ENCODE measurements at places on chromosomes 7 and 10.

GRCh38 chr7:7803715-7804178 lies 85.3 kb upstream of the RPA3 start:
- DNase-seq, result no peak

DNA sequence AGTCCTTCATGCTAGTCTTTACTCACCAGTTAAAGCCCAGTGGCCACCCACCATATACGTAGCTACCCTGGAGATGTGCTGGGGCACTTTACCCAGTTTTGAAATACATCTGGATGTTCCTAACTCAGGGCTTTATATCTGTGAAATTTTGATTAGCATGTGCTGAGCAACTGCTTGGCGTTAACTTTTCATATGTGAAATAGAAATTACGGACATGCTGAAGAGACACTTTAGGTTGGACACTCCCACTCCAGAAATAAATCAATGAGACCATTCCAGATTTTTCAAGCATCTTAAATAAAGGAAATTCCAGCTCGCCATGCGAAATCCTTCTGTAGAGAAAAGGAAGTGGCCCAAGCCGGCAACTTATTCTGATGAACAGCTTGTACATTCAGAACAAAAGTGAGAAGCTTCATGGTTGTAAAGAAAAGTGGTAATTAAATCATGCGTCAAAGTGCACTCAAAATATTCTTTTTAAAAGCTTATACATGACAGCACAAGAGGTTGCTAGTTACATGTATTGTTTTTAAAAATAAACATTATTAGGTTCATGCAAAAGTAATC lies 153.5 kb upstream of the ITGB1 start:
- DNase-seq, result no peak

- no peak for DNase-seq
Measured at GRCh38 chr7:114466917-114467316, 52.3 kb downstream of the FOXP2 start.

GRCh38 chr10:6823770-6824169 lies 243.7 kb upstream of the PRKCQ start:
- DNase-seq, result no peak

DNA sequence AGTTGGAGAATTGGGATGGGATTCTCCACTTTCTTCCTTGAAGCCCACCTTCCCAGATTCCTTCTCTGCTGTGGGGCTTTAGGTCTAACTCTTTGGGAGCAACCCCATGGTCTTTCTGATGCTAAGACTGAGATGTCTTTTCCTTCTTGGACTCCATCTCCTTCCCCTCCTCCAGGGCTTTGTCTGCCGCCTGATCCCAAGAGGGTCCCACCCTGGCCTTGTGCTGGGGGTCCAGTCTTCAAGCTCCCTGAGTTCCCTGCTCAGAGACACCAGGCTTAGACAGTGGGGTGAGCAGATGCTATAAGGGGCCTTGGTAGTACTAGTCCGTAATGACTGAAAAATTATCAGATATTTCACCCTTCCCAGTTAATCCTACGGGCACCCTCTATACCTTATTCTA lies 150.5 kb downstream of the PTPN20 start:
- no peak for DNase-seq

- DNase-seq, result no peak
Measured at GRCh38 chr7:28104041-28104541, 76.5 kb downstream of the JAZF1 start.

DNA sequence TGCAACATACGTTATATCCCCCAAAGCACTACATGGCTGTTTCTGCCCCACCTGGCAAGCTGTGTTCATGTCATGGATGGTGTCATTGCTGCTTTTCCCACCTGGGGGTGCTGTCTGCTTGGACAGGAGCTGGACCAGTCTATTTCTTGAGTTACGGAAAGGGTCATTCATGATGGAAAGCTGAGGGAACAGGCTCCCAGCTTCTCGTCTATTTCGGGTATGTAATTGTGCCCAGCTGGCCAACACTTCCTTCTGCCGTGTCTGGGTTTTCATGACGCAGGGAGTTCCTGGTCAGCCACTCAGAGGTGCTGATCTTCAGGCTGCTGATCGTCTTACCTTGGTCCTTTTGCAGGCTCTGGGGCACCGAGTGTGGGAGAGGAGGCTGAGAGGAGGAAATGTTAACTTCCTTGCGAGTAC lies 8.6 kb downstream of the BTBD16 start:
- no peak for DNase-seq

DNA sequence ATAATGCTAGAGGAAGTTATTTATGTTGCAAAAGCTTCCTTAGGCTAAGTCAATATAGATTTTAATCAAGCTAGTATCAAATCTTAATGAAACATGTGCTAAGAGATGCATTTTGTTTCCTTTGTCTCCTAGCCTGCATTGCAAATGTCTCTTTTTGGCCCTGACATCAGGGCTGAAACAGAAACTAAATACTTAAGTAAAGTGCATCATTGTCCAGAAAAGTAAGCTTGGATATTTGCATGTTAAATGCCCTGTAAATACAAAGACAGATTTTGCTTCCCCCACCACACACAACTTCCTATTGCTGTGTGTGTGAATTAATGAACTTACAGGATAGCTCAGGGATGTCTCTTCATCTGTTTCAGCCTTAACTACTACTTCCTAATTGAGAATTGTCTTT lies 10.0 kb upstream of the STAMBPL1 start:
- DNase-seq, result no peak

GRCh38 chr10:15813415-15813814 lies 46.9 kb downstream of the MINDY3 start:
- no peak for DNase-seq

DNA sequence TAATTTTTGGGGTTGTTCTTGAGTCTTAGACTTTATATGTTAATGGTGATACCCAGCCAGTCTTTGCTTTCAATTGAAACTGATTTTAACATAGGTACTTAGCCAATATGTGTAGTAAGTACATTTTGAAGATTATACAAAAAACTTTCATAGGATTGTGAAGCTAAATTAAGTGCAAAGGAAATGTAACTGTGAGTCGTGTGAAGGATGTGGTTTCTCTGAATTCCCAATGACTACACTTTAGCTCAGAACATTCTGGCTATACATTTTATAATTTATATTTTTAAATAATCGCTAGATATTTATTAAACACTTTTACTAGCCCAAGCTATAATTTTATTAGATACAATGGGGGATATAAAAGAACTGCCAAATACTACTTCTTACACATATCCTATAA lies 359.3 kb downstream of the PCLO start:
- DNase-seq, result no peak

DNA sequence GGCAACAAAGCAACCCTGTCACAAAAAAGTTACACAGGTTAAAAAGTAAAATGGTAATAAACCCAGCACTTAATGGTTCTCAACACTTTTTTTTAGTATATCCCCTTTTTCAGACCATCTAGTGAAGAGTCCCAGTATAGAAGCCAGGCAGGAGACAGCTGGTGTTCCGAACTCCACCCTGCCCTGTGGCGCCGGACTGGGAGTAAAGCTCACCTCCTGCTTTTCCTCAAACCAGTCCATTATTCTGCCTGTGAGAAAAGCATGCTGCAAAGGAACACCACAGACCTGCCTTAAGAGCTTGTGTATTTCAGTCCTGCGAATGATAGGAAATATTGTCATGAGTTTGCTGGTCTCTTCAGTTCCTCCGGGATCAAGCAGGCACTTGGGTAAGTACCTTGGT lies 81.0 kb downstream of the EZH2 start:
- no peak for DNase-seq

GRCh38 chr10:123140164-123140982 lies 4.6 kb downstream of the HMX3 start:
- no peak for DNase-seq

- DNase-seq, result no peak
Measured at GRCh38 chr7:150654692-150655091, 22.5 kb upstream of the GIMAP6 start.

GRCh38 chr10:32259551-32259950 lies 87.4 kb downstream of the EPC1 start:
- DNase-seq, result no peak

- DNase-seq, result no peak
Measured at GRCh38 chr7:891291-891690, 14.9 kb downstream of the GET4 start.

GRCh38 chr7:138607216-138608126 lies 93.7 kb downstream of the SVOPL start:
- DNase-seq, result no peak

DNA sequence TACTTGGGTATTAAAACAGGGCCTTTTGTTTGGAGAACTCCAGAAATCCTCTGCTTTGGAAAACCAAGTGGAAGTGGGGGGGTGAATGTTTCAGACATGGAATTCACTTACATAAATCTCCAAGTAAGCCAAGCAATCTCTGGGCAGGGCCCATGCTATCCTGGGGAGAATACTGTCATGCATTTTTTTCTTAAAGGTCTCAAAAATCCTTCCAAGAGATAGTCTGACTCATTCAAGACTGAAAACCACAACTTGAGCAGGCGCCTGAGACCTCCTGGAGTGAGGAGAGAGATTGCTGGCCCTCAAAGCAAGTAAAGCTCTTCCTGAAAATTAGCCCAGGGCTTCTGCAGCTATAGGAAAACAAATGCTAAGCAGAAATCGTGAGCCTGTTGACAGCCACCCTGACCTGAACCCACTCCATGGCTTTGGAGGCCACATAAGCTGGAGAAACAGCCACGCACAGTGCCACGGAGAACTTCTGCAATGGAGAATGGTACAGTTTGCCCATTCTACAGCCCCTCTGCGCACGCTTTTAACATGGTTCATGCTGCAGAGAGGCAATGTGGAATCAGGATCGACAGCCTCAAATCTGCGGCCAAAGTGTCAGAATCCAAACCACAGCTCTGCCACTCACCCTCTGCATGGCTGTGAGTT lies 203.1 kb upstream of the AUTS2 start:
- DNase-seq, result no peak

DNA sequence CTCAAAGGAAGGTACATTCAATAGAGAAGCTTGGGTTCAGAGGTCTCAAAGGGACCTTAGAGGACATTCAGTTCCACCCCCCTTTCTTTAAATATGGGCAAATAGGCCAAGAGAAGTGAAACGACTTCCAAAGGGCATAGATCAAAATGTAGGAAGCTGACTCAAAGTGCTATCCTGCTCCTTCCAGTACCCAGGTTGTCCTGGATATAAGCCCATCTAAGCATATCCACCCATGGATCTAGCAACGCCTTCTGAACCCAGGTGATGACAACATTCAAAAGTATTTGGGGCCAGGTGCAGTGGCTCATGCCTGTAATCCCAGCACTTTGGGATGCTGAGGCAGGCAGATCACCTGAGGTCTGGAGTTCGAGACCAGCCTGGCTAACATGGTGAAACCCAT lies 5.3 kb downstream of the ATXN7L1 start:
- no peak for DNase-seq

DNA sequence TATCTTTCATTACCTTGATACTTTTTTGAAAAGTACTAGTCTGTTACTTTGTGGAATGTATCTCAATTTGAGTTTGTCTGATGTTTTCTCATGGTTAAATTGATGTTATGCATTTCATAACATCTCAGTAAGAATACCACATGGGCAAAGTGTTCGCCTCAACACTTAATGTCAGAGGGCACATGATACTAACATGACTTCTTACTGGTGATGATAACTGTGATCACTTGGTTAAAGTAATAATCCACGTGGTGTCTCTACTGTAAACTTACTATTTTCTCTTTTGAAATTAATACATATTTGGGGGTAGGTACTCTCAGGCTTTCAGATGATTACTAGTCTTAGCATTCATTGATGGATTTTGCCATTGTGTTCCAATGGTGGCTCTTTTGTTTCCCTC lies 2.2 kb downstream of the SDHAF3 start:
- DNase-seq, result no peak

- no peak for DNase-seq
Measured at GRCh38 chr10:48252354-48252650, 22.2 kb downstream of the FRMPD2 start.

GRCh38 chr7:131007439-131008330 lies 273.7 kb upstream of the KLF14 start:
- peak; percentile 34 for DNase-seq

GRCh38 chr10:9451211-9451773 lies 1396.8 kb downstream of the GATA3 start:
- DNase-seq, result no peak

GRCh38 chr7:116588641-116589594 lies 64.1 kb downstream of the CAV1 start:
- DNase-seq, result no peak

DNA sequence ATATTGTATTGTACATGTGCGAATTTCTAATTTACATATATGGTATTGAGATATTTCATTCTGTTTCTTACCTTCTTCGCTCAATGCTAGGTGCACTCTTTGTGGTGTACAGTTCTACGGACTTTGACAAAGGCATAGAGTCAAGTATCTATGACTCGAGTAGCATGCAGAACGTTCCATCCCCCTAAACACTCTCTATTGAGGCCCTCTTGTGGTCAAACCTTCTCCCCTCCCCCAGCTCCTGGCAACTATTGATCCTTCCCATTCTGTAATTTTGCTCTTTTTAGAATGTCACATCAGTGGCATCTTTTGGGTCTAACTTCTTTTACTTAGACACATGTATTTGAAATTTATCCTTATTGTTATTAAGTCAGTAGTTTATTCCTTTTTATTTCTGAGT lies 30.7 kb upstream of the GDF10 start:
- no peak for DNase-seq

DNA sequence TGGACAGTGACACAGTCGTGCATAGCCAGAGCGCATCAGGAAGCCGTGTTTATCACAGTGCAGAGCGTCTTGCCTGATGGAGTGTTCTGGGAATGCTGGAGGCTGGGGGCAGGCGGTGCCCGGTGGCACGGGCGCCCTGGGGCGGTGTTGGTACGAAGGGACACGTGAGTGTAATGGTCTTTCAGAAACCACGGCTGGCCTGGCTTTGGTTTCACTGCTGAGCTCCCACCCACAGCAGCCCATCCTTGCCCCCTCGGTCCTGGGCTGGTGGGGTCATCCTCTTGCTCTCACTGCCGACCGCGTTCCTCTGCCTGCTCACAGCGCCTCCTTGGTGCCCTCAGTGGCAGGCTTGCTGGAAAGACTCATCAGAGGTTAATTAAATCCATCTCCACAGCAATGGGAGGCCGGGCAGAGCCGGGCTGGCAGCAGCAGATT lies 50.6 kb downstream of the NKX6-2 start:
- no peak for DNase-seq

- no peak for DNase-seq
Measured at GRCh38 chr7:98284335-98285036, 3.0 kb downstream of the BRI3 start.

- no peak for DNase-seq
Measured at GRCh38 chr10:13816195-13816925, 229.6 kb downstream of the PRPF18 start.

- no peak for DNase-seq
Measured at GRCh38 chr10:103816431-103816830, 38.9 kb downstream of the SH3PXD2A start.

- DNase-seq, result no peak
Measured at GRCh38 chr7:26891400-26892350, 27.3 kb upstream of the SKAP2 start.

GRCh38 chr7:38142736-38143135 lies 35.3 kb upstream of the STARD3NL start:
- DNase-seq, result no peak

DNA sequence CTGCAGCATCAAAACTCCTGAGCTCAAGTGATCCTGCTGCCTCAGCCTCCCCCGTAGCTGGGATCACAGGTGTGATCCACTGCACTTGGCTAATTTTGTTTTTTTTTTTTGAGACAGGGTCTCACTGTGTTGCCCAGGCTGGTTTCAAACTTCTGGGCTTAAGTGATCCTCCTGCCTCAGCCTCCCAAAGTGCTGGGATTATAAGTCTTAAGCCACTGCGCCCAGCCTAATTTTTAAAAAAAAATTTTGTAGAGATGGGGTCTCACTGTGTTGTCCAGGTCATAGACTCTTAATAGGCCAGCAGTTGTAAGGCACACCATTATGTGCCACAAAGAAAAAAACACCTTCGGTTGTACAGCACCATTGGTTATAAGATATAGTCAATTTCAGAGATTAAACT lies 122.4 kb downstream of the MAPK8 start:
- no peak for DNase-seq

GRCh38 chr10:7084280-7085005 lies 326.4 kb downstream of the SFMBT2 start:
- no peak for DNase-seq

Data from stimulated activated CD4-positive, alpha-beta T cell treated with anti-CD3 and anti-CD28 coated beads, TNF-alpha, amount 100 ng/mL, for 1 hour (primary cell).